Activated B cell treated with CpG ODN at 0.5 μM for 24 hours (primary cell): ENCODE measurements at places on chromosomes 12 and 14. TPM values are rescaled to one million over a fixed set of nuclear protein-coding genes. Genes with fewer than 3 reads are reported as not detected.

DNA sequence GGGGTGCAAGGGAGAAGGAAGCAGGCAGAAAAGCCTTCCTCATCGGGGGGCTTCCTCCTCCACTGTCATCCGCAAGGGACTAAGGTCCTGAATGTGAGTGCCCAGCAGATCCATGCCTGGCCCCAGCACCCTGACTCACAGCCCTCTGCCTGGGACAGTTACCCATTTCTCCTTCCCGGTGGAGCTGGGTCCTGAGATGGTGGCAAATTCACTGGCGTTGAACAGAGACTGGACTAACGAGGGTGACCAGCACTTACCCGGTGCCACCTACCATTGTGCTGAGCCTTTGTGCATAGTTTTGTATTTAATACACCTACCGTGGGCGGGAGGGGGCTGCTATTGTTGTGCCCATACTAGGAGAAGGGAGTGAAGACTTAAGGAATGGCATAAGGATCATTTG is 30.9 kb upstream of the PLEKHG6 start:
- DNase-seq = no peak

GRCh38 chr14:25484235-25484634 is 434.3 kb upstream of the STXBP6 start:
- DNase-seq = no peak

GRCh38 chr12:132395192-132395907 is 66.0 kb upstream of the GALNT9 start:
- no peak for DNase-seq

DNA sequence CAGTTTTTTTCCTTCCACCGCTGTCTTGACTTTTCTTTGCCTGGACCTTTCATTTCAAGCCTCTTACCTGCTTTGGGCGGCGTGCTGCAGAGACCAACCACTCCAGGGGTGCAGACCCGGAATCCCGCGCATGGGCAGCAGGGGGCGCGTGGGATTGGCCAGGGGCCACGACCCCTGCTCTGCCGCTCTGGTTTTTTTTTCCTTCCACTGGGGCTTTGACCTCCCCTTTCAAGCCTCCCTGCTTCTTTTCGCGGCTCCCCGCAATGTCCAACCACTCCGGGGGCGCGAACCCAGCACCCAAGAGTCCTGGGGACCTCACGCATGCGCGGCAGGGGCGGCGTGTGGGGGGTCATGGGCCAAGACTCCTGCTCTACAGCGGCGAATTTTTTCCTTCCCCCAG is 325.1 kb downstream of the ALG10 start:
- DNase-seq = no peak

DNA sequence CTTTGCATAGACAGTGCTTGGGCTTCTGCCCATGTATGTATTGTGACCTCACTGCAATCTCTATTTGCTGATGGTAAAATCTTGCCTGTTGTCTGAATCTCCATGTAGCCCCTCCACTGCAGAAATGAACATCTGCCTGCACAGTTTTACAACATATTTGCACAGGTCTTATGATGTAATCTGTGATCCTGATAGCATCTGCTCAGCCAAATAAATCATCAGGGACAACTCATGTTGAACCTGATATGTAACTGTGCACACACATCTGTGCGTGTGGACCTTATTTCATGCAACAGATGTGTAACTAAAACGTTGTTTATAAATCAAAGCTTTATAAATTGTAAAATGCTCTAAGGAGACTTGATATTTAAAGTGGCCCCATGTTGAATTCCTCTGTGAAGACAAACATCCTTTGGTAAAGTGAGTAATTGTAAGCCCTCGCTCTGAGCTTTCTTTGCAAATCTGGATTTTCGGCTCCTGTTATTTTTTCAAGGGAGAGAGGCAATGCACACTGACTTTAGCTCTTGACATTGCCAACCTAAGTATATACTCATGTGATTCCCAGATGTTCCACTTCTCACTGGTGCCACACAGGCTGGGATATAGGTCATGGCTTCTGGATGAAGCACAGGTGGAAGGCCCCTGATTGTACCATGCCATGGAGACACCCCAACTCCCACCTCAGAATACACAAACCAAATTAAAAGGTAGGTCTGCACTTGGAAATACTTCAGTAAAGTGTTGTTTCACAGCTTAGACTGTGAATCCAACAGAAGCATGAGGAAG is 371.3 kb downstream of the GRIN2B start:
- no peak for DNase-seq

RAP1B gene
- total RNA-seq = 136 and 142 TPM in 2 replicates

ZBTB42 gene
- total RNA-seq = 3.0 and 3.1 TPM in 2 replicates
